ENCODE measurements at places on chromosomes 2 and 18.

DNA sequence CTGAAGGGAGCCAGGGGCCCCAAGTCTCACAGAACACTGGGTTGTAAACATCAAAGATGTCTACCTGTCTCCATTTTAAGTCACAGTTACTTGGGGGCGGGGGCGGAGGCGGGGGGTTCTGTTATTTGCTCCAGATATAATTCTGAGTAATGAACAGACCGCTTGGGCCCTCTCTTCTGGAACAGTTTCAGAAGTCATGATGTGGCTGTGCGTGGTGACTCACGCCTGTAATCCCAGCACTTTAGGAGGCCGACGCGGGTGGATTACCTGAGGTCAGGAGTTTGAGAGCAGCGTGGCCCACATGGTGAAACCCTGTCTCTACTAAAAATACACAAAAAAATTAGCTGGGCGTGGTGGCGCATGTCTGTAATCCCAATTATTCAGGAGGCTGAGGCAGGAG lies 157.9 kb upstream of the APCDD1 start:
- no peak for DNase-seq

DNA sequence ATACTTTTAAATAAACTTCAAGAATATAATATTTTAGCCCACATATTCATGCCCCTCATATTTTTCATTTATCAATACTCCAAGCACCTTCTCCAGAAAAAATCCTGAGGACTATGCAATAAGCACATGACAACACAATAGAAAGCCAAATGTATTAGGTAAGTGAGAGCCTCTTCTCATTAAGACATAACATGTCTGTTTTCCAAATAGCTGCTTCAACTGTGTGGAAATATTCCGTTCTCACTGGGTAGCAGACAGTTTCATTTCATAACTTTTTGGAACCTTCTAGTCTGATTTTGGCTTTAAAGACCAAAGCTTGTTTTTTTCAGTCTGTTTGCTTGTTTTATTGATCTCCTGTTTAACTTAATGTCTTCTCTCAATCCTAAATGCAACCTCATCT lies 137.8 kb downstream of the PIK3C3 start:
- DNase-seq, result no peak

DNA sequence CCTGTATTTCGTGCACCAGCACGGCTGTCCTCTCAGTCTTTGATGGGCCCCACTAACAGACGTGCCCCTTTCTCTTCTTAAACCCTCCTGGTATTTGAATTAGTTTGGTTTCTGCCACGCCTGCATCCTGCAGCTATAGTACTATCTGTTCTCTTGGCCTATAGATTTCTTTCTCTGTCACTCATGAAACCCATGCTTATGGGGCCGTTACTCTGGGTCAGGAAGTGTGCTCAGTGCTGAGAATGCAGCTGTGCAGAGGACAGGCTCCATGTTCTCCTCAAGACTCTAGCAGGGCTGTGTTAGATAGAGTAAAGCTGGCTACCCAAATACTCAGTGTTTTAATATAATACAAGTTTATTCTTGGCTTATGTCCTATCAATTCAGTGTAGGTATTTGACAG lies 180.0 kb downstream of the INSIG2 start:
- no peak for DNase-seq

DNA sequence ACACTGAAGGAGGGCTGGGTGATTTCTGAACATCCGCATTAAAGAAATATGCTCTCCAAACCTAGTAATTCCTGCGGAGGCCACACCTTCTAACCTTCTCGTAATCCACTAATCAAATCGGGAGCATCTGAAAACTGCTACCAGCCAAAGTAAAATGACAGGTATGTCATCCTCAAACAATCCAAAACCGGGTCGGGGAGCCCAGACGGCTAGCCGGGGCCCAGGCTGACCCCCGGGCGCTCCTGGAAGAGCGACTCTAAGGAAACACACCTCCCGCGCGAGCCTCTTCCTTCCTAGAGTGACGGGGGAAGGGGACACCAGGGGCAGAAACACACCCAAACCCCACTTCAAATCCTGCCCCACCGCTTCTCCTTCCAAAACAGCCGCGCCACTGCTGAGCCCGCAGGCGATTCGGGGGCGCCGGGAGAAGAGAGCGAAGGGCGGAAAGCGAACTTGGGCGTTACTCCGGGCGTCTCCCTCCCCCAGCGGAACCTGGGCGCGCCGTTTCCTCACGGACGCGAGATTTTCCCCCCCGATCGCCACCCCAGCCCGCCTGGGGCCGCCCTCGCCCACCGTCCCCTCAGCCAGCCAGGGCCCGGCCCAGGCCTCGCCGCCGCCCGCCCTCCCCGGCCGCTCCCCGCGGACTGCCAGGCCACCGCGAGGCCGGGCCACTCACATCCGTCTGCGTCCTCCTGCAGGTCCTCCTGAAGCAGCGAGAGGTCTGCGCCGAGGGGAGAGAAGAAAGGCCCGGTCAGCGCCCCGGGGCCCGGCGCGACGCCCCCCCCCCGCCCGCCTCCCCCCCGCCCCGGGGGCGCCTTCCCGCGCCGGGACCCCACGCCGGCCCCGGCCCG lies 584 bp downstream of the PPP4R1 start:
- DNase-seq, result no peak

DNA sequence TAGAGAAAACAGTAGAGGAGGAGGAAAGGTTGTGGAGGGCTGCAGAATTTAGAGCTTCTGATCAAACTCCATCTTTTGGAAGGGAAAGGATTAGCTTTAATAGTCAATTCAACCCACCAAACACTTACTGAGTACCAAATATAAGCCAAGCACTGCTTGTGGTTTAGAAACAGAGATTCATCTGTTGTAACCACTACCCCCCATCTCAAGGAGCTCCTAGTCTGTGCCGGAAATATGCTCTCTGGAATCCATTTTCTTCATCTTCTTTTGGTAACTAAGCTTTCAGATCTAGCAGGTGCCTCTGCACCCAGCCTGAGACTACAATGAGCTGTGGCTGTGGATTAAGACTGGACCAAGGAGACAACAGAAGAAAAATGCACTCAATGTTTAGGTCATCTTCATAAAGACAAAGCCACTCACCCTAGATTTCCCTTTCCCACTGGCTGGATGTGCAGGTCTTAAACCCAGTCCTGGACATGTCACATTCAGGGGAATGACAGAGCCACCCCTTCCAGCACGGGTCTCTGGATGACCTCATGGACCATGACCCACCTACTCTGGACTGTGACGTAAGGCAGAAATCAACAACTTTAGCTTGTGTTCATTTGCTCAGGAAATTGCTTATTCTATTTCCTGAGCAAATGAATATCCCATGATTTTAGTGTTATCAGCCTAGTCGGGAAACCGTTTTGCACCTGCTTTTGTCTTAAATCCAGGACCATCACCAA lies 52.9 kb downstream of the EPB41L3 start:
- no peak for DNase-seq

All from fibroblast of the conjunctiva (primary cell).